ENCODE measurements at places on chromosomes 1 and 21.

- no peak for DNase-seq
Observed at GRCh38 chr1:113217447-113218208, 144.6 kb downstream of the LRIG2 start.

DNA sequence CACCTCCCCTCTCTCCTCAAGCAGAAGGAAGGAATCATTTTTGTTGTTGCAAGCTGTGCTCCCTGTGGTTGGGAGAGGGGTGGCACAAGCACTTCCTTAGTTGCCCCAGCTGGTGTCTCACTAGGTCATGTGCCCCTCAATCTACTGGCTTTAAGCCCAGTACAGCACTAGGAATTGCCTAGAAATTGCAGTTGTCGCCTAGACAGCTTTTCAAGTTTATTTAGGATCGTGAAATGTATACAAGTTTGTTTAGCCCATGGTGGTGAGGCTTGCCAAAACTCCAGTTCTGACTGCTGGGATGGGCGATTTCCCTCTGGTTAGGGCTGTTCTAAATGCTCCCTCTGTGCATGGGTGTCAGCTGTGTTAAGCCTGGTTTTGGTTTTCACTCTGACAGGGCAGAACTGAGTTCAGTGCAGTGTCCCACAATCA lies 126.8 kb upstream of the ZNF644 start:
- DNase-seq: no peak

DNA sequence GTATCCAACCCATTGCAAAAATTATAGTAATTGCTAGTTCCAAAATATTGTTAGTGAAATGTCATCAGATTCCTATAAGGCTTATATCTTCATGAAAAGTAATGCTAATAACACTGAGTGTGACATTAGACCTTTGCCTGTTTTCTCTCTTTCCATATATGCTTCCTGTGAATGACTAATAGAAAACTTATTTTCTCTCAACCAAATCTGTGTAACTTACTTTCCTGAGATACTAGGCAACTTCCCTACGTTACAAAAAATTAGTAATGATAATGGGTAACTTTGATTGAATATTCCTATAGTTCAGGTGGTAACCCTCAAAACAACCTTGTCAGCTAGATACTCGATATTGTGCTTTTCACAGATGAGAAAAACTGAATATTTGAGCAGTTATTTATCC lies 124.2 kb upstream of the HNRNPU start:
- DNase-seq: no peak

- DNase-seq: no peak
Observed at GRCh38 chr1:9438431-9439073, 100.7 kb upstream of the SLC25A33 start.

- no peak for DNase-seq
Observed at GRCh38 chr21:38766987-38767722, 38.6 kb upstream of the ETS2 start.

- no peak for DNase-seq
Observed at GRCh38 chr1:51581238-51581637, 35.7 kb upstream of the OSBPL9 start.

- no peak for DNase-seq
Observed at GRCh38 chr21:31671931-31672330, 12.4 kb downstream of the SOD1 start.

- DNase-seq: no peak
Observed at GRCh38 chr1:93598396-93598795, 83.2 kb downstream of the BCAR3 start.

DNA sequence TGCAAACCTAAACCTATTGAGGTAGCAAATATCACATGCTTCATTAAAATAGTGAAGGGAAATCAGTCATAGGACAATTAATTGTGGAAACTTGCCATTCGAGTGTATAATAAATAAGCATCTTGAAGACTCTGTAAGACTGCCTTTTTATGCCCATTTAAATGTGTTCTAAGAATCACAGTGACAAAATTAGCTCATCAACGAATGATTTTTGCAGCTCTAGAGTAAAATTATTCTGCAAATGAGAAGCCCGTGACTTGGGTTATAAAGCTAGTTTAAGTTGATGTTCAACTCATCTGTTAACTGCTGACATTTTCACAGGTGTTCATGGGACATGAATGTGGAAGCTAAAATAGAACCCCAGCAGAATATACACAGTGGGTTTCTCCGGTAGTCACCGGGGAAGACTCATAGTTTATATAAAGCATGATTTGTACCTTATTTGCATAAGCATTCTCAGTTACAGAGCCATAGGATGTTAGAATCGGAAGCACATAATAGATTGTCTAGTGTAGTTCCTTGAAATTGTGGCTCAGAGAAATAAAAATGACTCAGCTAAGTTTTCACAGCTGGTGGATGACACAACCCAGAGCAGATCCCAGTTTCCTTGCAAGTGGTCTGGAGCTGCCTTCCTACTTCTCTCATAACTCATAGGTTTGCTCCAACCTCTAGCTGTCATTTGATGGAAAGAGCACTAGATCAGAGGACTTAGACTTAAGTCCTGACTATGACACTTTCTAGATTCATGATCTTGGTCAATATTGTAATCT lies 107.3 kb downstream of the UCHL5 start:
- DNase-seq: no peak

Data from NT2/D1 (cell line).